ENCODE measurements at places on chromosomes 4 and X.
A peak's percentile ranks its signal among the peaks of the same experiment; 100 is the strongest.

- DNase-seq = no peak
Observed at GRCh38 chrX:72540318-72540717, 32.3 kb downstream of the HDAC8 start.

DNA sequence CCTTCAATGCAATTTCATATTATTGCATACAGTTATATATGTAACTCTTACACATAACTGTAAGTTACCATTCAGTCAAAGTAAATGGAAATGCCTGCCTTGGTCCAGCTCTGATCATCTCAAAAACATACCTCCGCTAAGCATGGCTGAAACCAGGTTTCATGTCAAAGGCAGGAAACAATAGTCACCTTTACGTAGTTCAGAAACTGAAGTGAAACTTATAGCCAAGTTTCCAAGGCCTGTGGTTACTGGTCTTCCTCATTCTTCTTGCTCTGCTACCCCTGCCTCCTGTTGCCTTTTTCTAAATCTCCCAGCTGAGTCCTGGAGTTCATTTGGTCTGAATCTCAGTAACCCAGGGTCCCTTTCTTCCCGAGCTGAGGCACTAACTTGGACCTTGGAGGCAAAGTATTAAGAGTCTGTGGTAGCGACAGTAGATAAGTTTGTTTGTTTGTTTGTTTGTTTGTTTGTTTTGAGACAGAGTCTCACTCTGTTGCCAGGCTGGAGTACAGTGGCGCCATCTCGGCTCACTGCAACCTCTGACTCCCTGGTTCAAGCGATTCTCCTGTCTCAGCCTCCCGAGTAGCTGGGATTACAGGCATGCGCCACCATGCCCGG, 30.8 kb downstream of the DAPP1 start:
- no peak for DNase-seq

DNA sequence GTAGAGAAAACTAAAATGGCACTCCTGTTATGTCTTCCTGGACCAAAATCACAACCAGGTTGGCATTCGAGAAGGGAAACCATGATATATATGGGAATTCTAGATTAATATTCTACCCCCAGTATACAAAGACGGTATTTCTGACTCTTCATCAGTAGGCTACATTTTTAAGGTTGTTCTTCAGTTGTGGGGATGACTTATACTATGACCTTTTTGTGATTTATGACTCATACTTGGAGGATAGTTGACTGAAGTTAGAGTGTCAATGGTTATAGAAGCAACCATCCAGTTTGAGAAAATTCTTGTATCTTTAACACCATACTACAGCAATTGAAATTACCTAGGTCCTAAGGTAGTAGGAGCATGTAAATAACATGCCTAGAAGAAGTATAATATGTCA, 49.8 kb upstream of the CYSLTR1 start:
- DNase-seq = no peak

- DNase-seq = no peak
Observed at GRCh38 chr4:71383984-71384383, 45.2 kb downstream of the SLC4A4 start.

- DNase-seq = no peak
Observed at GRCh38 chrX:148634591-148634990, 134.2 kb downstream of the AFF2 start.

GRCh38 chr4:86891762-86892635, at the start of gene C4orf36:
C4orf36 (minus strand) TSS chr4:86892422; CDS start chr4:86891520, 902 bp downstream.
- peak; percentile 47 for DNase-seq

GRCh38 chrX:140157611-140158010, 192.3 kb upstream of the CXorf66 start:
- DNase-seq = no peak

DNA sequence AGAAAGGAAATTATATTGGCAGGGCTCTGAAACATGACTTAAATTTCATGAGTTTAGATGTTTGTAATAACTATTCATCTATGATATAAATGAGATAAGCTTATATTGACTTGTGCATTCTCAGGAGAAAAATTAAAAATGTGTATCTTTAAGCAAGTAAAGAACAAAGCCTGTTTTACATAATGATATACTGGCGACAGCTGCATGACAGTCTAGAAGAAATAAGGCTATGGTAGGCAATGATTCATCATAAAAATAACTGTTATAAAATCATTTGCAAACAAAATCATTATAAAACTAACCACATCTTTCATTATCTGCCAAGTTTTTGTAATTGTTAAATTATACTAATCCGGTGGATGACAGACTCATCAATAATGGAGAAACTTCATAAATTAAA, 188.1 kb downstream of the ADAM29 start:
- DNase-seq = no peak

DNA sequence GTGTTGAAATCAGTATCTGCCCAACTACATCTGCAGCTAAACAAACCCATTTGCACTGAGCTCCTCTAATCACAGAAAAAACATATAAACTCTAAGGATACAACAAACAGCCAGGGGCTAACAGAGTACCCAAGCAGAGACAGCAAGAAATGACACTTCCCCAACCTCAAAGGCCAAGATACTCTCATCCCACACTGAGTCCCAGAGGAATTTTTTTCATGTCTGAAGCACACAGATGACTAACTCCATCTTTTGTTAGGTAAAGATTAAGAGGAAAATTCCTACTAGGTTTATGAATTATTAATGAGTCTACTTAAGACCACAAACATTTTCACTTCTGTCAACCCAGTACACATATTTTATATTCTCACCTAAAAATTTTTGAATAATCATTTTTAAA, 31.6 kb downstream of the SEPSECS start:
- DNase-seq = no peak

DNA sequence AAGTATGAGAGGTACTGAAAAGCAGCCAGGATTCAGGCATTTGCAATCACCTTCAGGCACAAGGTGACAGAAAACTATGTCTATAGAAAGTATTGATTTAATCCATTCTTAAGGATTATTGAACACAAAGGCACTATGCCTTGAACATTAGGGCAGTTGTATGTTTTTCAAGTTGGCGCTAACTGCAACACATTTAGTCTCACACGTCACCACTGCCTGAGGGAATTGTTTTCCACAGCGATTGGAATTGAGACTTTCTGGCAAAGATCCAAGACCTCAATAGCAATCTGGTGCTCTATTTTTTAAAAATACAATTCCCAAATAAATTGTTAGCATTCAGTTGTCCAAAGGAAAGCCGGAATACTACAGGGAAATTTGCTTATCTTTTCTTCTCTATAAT, 52.7 kb upstream of the FTHL17 start:
- no peak for DNase-seq

- no peak for DNase-seq
Observed at GRCh38 chr4:7359400-7360062, 75.2 kb downstream of the PSAPL1 start.
